ENCODE measurements at places on chromosomes 12 and 14. TPM values are rescaled to one million over a fixed set of nuclear protein-coding genes. Genes with fewer than 3 reads are reported as not detected.

DNA sequence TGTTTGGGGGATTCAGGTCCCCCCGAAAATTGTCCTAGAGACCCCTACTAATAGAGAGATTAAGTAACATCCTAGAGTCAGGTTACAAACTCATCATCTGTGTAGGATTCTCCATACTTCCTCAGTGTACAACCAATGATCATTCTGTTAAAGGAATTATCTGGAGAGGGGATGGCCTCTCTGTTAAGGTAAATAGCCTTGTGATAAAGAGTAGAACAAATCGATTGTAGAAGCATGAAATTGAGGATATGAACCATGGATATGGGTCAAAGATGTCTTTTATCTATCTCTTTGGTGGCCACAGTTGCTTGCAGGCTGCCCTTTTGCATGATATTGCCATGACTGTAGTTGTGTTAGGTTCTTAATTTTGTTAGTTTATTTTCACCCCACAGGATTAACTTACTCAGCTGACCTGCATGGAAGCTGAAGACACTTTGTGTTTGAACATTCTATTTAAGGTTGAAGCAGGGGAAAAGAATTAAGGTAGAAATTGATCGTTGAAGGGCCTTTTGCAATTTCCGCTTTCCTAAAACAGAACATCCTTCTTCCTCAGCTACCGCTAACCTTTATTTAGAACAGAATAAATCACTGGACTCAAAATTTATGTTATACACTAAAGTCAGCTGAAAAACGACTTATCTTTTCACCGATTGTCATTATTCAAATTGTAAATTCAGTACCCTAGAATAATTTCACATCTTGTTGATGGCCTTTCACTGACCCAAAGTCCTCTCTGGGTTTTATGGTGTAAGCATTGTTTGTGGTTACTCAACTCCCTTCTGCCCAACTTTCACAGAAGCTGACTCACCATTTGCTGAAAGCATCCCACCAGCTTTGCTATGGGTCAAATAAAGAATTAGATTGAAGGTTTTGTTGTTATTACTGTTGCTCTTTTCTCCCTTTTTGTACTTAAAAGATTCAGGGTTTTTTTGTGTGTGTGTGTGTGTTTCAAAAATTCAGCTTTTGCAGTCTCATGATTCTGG is 52.3 kb downstream of the IRAK3 start:
- H3K4me3 ChIP-seq = no peak overlapping the region
- H3K27me3 ChIP-seq = no peaks in the 10 kb centered on the region
- no peak overlapping the region for H3K27ac ChIP-seq
- peaks cover 12% of the 10 kb centered on the region for H3K4me1 ChIP-seq
- H3K36me3 ChIP-seq = peaks cover 33% of the 10 kb centered on the region

DNA sequence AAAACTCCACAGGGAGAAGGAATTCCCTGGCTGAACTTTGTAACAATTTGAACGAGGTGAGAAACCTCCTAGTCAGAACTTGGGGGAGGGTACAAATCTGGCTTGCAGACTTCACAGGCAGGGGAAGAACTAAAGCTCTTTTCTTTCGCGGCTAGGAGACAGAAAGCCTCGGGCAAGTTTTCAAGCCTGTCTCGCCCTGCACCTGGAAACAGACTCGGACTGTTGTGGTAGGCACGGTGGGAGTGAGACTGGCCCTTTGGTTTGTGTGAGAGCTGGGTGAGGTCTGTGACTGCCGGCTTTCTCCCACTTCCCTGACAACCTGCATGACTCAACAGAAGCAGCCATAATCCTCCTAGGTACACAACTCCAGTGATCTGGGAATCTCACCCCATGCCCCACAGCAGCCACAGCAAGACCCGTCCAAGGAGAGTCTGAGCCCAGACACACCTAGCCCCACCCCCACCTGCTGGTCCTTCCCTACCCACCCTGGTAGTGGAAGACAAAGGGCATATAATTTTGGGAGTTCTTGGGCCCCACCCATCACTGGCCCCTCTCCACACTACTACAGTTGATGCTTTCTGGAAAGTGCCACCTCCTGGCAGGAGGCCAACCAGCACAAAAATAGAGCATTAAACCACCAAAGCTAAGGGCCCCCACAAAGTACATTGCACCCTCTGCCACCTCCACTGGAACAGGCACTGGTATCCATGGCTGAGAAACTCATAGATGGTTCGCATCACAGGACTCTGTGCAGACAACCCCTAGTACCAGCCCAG is 102.7 kb upstream of the ST8SIA1 start:
- no peaks in the 10 kb centered on the region for H3K36me3 ChIP-seq
- no peaks in the 10 kb centered on the region for H3K4me1 ChIP-seq
- no peak overlapping the region for H3K4me3 ChIP-seq
- no peaks in the 10 kb centered on the region for H3K27me3 ChIP-seq
- H3K27ac ChIP-seq = peak overlapping the region; percentile 20

GRCh38 chr12:120693848-120694247 is 6.9 kb downstream of the MLEC start:
- peaks cover 48% of the 10 kb centered on the region for H3K36me3 ChIP-seq
- H3K27me3 ChIP-seq = no peaks in the 10 kb centered on the region
- H3K4me1 ChIP-seq = peaks cover 75% of the 10 kb centered on the region
- DNase-seq = no peak
- no peak overlapping the region for H3K4me3 ChIP-seq
- H3K27ac ChIP-seq = no peak overlapping the region

- no peaks in the 10 kb centered on the region for H3K4me1 ChIP-seq
- H3K36me3 ChIP-seq = no peaks in the 10 kb centered on the region
- H3K4me3 ChIP-seq = no peak overlapping the region
- no peak overlapping the region for H3K27ac ChIP-seq
- no peaks in the 10 kb centered on the region for H3K27me3 ChIP-seq
- DNase-seq = no peak
Measured at GRCh38 chr14:38384741-38385140, 128.8 kb upstream of the CLEC14A start.

- no peak overlapping the region for H3K27ac ChIP-seq
- DNase-seq = no peak
- H3K27me3 ChIP-seq = no peaks in the 10 kb centered on the region
- H3K36me3 ChIP-seq = no peaks in the 10 kb centered on the region
Measured at GRCh38 chr14:104034976-104035699, 50.4 kb upstream of the ASPG start.

DNA sequence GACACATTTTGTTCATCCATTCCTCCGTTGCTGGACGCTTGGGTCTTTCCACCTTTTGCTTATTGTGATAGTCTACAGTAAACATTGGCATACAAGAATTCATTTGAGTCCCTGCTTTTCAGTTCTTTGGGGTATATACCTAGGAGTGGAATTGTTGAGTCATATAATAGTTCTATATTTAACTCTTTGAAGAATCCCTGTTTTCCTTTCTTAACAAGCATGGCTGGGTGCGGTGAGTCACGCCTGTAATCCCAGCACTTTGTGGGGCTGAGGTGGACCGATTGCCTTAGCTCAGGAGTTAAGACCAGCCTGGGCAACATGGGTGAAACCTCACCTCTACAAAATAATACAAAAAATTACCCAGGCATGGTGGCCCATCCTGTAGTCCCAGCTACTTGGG is 75.4 kb downstream of the CCDC92 start:
- no peak overlapping the region for H3K4me3 ChIP-seq
- no peak overlapping the region for H3K27ac ChIP-seq
- no peaks in the 10 kb centered on the region for H3K4me1 ChIP-seq
- no peaks in the 10 kb centered on the region for H3K36me3 ChIP-seq
- H3K27me3 ChIP-seq = no peaks in the 10 kb centered on the region

KRT83 gene
- not detected for total RNA-seq

GRCh38 chr12:13170892-13171490 is 25.5 kb upstream of the EMP1 start:
- no peak overlapping the region for H3K4me3 ChIP-seq
- H3K36me3 ChIP-seq = no peaks in the 10 kb centered on the region
- no peaks in the 10 kb centered on the region for H3K27me3 ChIP-seq

GRCh38 chr14:51356381-51356780 is 116.3 kb downstream of the TMX1 start:
- H3K27ac ChIP-seq = no peak overlapping the region
- DNase-seq = no peak
- H3K4me3 ChIP-seq = no peak overlapping the region

DNA sequence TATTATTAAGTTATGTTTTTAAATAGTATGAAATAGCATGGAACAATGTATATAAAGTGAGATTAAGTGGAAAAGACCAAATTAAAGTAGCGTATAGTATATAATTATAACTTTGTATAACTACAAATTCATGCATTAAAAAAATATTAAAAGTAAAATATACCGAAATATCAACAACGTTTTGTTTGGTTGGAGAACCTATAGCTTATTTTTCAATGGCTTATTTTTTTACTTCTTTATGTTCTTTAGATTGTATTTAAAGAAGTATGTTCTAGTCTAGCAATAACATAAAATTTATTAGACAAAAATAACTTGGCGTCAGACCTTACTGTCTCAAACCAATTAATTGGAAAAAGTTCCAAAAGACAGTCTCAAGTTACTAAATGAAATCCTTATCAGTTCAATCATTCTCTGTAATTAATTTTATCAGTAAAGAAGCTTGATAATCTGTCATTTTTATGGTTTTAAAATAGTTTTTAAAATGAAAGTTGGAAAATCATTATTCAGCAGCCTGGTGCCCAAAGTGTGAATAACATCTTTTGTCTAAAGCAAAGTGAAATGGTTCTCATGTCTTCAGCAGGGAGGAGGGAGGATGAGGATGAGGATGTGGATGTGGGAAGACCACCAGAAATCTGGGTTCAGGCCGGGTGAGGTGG is 46.7 kb downstream of the IRAK3 start:
- no peak for DNase-seq
- no peaks in the 10 kb centered on the region for H3K4me1 ChIP-seq
- peak overlapping the region; percentile 52 for H3K4me3 ChIP-seq
- peak overlapping the region; percentile 62 for H3K27ac ChIP-seq
- H3K36me3 ChIP-seq = no peaks in the 10 kb centered on the region

GRCh38 chr12:75820848-75821578 is 210.6 kb downstream of the PHLDA1 start:
- no peaks in the 10 kb centered on the region for H3K27me3 ChIP-seq
- no peaks in the 10 kb centered on the region for H3K4me1 ChIP-seq
- H3K27ac ChIP-seq = no peak overlapping the region
- H3K4me3 ChIP-seq = no peak overlapping the region

DNA sequence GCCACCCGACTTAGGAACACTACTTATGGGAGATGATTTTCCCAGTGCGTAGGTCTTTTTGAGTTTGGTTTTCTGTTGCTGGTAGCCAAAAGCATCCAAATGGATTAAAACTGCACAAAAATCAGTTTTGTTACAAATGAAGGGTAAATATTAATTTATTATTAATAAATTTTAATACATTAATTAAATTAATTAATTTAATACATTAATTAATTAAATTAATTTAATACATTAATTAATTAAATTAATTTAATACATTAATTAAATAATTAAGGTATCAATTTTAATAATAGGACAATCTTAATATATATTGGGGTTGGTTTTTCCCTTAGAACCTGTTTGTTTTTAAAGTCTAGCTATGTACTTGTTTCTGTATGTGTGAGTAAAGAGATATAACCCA is 23.6 kb downstream of the AK7 start:
- no peaks in the 10 kb centered on the region for H3K36me3 ChIP-seq
- H3K27ac ChIP-seq = no peak overlapping the region
- no peaks in the 10 kb centered on the region for H3K27me3 ChIP-seq
- no peak for DNase-seq
- H3K4me3 ChIP-seq = no peak overlapping the region
- no peaks in the 10 kb centered on the region for H3K4me1 ChIP-seq

DNA sequence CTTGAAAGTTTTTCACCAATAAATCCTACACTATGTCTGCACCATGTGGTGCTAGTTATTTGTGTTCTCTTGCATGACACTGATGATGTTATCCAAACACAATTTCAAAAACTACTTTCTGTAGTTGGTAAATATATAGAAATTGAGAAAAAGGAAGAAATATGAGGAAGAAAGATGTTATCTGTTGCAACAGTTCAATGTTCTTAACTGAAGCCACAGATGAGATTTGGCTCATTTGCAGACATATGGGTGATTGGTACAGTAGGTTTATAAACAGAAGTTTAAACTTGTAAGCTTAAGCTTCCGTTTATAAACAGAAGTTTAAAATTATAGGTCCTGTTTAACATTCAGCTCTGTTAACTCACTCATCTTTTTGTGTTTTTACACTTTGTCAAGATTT is at the start of gene CLEC12A:
Gene CLEC12A, plus strand, starts transcription at position 229 of the 400 bp plus-strand sequence. CDS start 188 bp downstream, outside the sequence.
- no peaks in the 10 kb centered on the region for H3K4me1 ChIP-seq
- no peak for DNase-seq
- H3K4me3 ChIP-seq = no peak within 1 kb of the TSS
- no peak within 1 kb of the TSS for H3K27ac ChIP-seq
- no peaks in the 10 kb centered on the region for H3K27me3 ChIP-seq

GRCh38 chr14:91379579-91379932 is 38.1 kb downstream of the CCDC88C start:
- H3K27ac ChIP-seq = no peak overlapping the region
- no peak for DNase-seq
- no peaks in the 10 kb centered on the region for H3K27me3 ChIP-seq
- no peaks in the 10 kb centered on the region for H3K36me3 ChIP-seq

GRCh38 chr14:104546591-104547309 is 32.8 kb upstream of the C14orf180 start:
- no peak for DNase-seq
- peaks cover 7% of the 10 kb centered on the region for H3K4me1 ChIP-seq
- no peaks in the 10 kb centered on the region for H3K27me3 ChIP-seq
- no peak overlapping the region for H3K27ac ChIP-seq
- no peaks in the 10 kb centered on the region for H3K36me3 ChIP-seq

GRCh38 chr14:29262979-29263378 is 496.4 kb downstream of the FOXG1 start:
- H3K4me1 ChIP-seq = no peaks in the 10 kb centered on the region
- no peak overlapping the region for H3K4me3 ChIP-seq
- H3K36me3 ChIP-seq = no peaks in the 10 kb centered on the region
- no peaks in the 10 kb centered on the region for H3K27me3 ChIP-seq
- no peak overlapping the region for H3K27ac ChIP-seq

SPX gene
- 8.3 TPM for total RNA-seq

TSPAN19 gene
- not detected for total RNA-seq

GRCh38 chr14:44405011-44405486 is 102.0 kb downstream of the FSCB start:
- no peak for DNase-seq
- H3K27ac ChIP-seq = no peak overlapping the region
- no peaks in the 10 kb centered on the region for H3K4me1 ChIP-seq
- H3K4me3 ChIP-seq = no peak overlapping the region
- no peaks in the 10 kb centered on the region for H3K36me3 ChIP-seq

GRCh38 chr12:56040963-56041551 is 661 bp upstream of the RPS26 start:
- no peaks in the 10 kb centered on the region for H3K27me3 ChIP-seq
- peaks cover 30% of the 10 kb centered on the region for H3K36me3 ChIP-seq

DNA sequence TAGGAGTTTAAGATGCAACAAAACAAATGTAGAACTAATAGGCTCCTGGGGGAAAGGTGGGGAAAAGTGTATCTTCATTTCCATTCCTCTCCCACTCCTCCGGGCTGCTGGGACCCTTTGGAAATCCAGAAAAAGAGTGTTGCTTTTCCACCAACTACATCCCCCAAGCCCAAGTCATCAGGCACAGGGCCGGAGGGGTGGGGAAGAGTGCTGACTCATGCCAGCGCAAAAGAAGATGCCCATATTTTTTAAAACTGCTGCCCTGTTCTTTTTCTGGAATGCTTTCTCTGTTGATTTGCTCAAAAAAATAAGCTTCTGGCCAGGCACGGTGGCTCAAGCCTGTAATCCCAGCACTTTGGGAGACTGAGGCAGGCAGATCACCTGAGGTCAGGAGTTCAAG is 70.9 kb downstream of the TBK1 start:
- no peaks in the 10 kb centered on the region for H3K4me1 ChIP-seq
- no peaks in the 10 kb centered on the region for H3K27me3 ChIP-seq
- H3K36me3 ChIP-seq = no peaks in the 10 kb centered on the region

FGF6 gene
- total RNA-seq = not detected

- H3K27me3 ChIP-seq = no peaks in the 10 kb centered on the region
- peaks cover 60% of the 10 kb centered on the region for H3K4me1 ChIP-seq
- peak overlapping the region; percentile 49 for H3K4me3 ChIP-seq
- H3K27ac ChIP-seq = peak overlapping the region; percentile 79
- H3K36me3 ChIP-seq = no peaks in the 10 kb centered on the region
Measured at GRCh38 chr14:104677512-104678332, 11.7 kb upstream of the INF2 start.

SUSD6 gene
- total RNA-seq = 19.2 TPM

All from right atrium auricular region (tissue), 2 donors.